ENCODE measurements at places on chromosomes 16 and 17.

DNA sequence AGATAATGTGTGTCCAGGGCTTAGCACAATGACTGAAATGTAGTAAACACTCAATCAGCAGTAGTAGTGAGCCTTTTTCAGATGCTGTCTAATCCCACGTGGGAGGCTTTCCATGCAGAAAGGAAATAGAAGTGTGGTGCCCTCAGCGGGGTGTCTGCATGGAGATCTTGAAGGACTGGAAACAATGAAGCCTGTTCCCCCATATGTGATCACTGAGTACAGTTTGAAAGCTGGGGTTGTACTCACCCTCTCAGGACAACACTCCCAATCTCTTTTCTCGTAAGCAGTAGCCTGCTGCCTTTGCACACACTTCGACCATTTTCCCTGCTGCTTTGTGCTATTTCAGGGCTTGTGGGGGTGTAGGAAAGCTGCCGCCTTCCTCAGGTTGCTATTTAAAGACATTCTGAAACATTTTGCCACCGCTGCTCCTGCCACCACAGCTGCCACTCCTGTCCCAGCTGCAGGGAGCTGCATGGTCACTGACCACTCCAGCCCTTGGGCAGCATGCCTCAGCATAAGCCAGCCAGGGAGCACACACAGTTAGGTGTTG lies 40.6 kb upstream of the HAS3 start:
- no peak for DNase-seq

GRCh38 chr17:49928837-49929475 lies 40.0 kb upstream of the DLX4 start:
- peak; percentile 27 for DNase-seq

DNA sequence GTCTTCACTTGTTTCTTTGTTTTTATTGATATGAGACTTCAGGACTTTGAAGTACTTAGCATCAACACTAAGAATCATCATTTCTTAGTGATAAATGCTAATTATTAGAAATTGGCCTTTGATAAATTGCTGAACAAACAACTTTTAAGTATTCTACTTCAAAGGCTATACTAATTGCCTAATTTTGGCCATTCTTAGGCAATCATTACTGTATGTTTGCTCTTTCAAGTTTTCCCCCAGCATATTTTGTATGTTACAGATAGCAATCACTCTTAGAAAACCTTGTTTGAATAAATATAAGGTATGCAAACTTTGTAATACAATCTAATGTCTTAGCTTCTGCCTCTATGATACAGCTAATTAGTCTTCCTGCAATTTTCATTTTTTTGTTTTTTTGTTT lies 46.0 kb downstream of the NQO1 start:
- DNase-seq: no peak

GRCh38 chr17:30296499-30297080 lies 4.8 kb upstream of the BLMH start:
- no peak for DNase-seq

DNA sequence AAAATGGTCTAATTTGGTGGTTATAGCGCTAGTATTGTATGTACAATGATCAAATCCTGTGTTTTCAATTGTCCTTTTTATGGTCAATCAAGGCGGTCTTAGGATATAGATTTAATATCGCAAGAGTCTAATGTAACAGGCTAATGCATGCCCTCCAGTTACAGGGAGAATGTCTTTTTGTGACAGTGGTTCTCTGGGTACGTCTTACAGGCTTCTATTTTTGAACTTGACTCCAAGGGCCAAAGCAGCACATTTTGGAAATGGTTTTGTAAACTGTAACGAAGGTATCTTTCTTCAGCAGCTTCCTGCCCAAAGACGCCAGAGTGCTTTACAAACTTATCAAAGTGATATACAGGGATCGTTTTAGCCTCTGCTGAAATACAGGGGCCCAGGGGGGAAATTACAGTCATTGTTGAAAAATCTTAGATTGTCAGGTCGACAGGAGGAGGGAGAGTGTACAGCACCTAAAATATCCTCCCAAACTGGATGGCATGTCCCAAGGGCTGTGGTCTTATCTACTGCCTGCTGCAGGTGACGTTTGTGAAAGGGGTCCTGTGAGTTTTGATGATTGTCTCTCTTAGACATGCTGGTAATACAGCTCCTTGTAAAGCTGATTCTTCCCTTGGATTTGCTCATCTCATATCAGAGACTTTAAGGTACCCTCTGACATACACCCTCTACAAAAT lies 288.5 kb downstream of the CDH13 start:
- no peak for DNase-seq

DNA sequence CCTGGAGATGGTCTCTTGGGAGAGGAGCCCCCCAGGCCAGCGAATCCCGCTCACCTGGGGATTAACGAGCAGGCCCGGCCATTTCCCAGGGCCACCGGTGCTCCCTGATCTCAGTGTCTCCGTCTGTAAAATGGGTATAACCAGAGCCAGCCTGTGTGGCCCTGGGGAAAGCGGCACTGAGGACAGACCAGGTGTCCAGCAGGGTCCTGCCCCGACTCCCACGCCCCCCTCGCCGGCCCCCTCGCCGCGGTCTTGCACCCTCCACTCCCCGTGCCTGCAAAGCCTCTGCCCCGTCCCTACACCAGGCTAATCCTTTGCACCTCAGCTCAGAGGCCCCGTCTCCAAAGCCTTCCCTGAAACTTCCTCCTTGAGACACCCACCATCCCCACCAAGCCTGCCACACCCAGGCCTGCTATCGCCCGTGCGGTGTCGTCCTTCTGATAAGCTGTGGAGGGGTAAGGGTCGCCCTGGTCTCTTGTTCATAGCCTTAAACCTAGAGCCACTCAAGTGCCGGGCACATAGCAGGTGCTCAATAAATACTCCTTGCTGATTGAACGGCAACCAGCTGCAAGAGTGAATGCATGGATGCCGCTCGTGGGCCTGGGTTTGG lies 259.1 kb downstream of the C16orf95 start:
- no peak for DNase-seq

DNA sequence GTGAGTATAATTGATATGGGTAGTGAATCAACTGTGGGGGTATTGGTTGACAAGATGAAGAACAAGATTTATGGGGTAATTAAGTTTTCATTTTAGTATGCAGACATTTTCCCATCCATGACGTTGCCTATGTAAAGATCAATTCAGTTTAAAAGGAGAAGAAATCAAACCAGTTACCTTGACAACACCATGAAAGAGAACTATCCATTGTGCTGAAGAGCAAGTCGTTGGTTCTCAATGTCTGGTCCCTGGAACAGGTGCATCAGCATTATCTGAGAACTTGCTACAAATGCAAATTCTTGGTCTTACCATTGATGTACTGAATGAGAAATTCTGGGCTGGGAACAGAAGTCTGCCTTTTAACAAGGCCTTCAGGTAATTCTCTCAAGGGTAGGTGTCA lies 801 bp upstream of the OR4D2 start:
- no peak for DNase-seq

GRCh38 chr17:48444516-48445247 lies 14.7 kb upstream of the SKAP1 start:
- no peak for DNase-seq

GRCh38 chr16:63652091-63652490 lies 1469.8 kb downstream of the CDH11 start:
- DNase-seq: no peak
